Stimulated activated CD8-positive, alpha-beta memory T cell treated with anti-CD3 and anti-CD28 coated beads, Interleukin-2, amount 100 ng/mL, for 1 hour (primary cell): ENCODE measurements at places on chromosomes 5 and 9.
A peak's percentile ranks its signal among the peaks of the same experiment; 100 is the strongest.

- no peak for DNase-seq
These were observed 69.4 kb downstream of the KLHL3 start for GRCh38 chr5:137666461-137666850.

GRCh38 chr5:101678481-101679193, 617.4 kb downstream of the SLCO4C1 start:
- DNase-seq, result no peak

- no peak for DNase-seq
These were observed 132.6 kb upstream of the FSTL4 start for GRCh38 chr5:133744960-133745308.

DNA sequence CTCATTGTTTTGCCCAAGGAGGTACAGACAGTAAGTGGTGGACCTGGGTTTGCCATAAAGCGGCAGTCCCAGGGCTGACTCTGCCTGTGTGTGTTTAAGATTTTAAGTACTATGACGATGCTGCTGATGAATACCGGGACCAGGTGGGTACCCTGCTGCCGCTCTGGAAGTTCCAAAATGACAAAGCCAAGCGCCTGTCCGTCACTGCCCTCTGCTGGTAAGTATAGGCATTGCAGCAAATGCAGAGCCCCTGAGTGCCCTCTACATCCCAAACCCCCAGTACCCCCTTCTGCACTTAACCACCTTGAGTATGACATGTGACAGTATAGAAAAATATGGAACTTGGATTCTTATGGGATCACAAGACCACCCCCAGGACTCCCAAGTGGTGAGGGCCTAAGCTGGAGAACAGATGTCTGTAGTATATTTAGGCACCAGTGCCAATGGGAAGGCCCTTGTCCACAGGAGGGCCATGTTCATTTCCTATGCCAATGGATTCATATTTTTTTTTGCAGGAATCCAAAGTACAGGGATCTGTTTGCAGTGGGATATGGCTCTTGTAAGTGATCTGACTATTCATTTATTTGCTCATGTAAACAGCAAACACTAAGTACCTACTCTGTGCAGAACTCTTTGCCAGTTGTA, 22.0 kb downstream of the ENHO start:
- peak; percentile 50 for DNase-seq

DNA sequence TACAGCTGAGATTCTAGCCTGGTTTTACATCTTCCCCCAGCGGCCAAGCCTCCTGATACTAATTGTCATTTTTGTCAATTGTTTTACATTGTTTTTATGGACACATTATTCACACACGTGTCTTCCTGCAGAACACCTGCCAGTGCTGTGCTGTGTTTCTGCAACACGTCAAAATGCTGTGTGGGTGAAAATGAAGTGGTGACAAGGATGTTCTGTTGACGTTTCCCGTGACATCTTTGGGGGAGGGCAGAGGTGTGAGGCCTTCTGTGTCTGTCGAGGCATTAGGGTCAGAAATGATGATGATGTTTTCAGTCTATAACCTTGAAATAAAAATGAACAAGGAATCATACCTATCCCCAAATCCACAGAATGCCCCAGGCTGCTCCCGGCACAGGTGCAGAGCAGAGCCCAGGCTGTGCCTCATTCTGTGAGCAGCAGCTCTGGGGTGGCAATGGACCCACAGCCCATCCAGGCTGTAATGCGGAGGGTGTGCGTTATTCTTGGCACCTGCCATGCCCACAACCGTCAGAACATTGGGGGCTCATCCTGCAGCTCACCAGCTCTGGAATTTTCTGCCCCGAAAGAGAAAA, 23.6 kb upstream of the CEP72 start:
- no peak for DNase-seq
